CD8-positive, alpha-beta T cell (primary cell): ENCODE measurements at places on chromosomes 5 and 9.
A peak's percentile ranks its signal among the peaks of the same experiment; 100 is the strongest.

GRCh38 chr5:74064225-74064624 is 438.2 kb downstream of the ARHGEF28 start:
- DNase-seq, result no peak

DNA sequence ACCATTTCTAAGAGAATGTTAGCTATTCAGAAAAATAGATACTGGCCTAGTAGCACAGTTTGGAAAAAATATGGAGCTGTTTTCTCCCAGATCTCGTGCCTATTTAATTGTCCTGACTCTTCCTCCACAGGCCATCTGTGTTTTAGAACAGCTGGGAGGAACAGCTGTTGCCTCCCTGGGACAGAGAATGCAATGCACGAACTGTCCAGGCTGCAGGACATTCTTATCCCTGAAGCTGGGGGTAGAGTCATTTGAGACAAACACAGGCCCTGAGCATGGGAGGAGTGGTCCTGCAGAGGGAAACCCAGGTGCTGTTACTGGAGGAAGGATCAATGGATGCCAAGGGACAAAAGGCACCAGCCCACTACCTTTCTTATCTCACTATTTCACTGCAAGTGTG is 20.9 kb upstream of the SPARC start:
- DNase-seq, result no peak

GRCh38 chr9:113221800-113222481 is 597 bp downstream of the SLC31A1 start:
- no peak for DNase-seq

GRCh38 chr5:156103155-156103885 is 223.6 kb upstream of the SGCD start:
- DNase-seq, result no peak

DNA sequence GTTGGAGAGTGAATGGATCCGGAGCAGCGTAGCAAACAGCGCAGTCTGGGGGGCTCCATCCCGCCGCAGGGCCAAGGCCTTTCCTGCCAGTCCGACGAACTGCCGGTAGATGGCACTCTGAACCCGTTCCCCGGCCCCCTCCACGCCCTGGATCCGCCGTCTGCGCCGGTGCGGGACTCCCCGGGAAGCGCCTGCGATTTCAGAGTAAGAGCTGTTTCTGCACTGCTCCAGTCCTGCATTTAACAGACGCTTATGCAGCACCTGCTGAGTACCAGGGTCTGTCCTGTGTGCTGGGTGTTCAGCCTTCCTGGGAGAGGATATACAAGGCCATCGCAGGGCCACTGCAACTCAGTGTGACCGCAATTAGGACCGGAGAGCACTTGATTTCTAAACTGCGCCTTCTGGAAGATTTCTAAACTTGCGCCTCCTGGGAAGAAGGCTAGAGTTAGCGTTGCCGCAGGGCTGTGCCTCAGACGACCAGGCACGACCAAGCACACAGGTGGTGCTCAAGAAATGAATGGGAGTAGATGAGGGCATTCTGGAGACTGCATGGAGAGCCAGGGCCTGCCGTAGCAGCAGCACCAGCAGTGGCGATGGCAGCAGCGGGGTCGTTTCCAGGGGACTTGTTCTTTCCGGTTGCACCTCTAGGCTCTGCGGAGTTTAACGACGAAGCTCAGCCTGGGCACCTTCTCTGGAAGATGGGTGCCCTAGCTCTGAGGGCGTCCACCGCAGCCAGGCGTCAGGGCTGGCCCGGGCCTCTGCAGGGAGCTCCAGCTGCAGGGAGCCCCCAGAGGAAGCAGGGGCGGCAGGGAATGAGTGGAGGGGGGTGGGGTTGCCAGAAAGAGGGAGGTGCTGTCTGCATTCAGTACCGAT is 14.3 kb upstream of the TIFAB start:
- DNase-seq, result peak; percentile 65

GRCh38 chr5:61551637-61552313 is 219.7 kb downstream of the ZSWIM6 start:
- no peak for DNase-seq

- DNase-seq, result no peak
Measured at GRCh38 chr9:114335745-114336144, 6.1 kb downstream of the ORM2 start.

GRCh38 chr9:72808446-72808768 is 144.4 kb downstream of the ALDH1A1 start:
- DNase-seq, result no peak
